Stimulated activated CD8-positive, alpha-beta memory T cell treated with anti-CD3 and anti-CD28 coated beads, Interleukin-4, amount 100 ng/mL, for 1 hour (primary cell): ENCODE measurements at places on chromosomes 5 and 9.
A peak's percentile ranks its signal among the peaks of the same experiment; 100 is the strongest.

DNA sequence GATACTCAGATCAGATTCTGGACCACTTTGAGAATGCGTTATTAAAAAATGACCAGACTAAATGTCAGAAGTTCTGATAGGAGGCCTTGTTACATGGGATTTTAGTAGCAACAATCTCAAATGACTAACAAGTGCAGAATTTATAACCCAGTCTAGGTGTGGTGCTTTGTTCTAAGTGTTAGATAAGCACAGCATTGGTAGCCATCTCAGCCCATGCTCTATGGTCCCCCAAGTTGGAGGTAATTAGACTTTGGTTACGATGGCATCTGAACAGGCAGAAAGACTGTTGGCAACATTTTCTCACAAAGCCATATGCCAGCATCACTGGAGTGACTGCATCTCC, 140.4 kb upstream of the RPS23 start:
- DNase-seq, result no peak

DNA sequence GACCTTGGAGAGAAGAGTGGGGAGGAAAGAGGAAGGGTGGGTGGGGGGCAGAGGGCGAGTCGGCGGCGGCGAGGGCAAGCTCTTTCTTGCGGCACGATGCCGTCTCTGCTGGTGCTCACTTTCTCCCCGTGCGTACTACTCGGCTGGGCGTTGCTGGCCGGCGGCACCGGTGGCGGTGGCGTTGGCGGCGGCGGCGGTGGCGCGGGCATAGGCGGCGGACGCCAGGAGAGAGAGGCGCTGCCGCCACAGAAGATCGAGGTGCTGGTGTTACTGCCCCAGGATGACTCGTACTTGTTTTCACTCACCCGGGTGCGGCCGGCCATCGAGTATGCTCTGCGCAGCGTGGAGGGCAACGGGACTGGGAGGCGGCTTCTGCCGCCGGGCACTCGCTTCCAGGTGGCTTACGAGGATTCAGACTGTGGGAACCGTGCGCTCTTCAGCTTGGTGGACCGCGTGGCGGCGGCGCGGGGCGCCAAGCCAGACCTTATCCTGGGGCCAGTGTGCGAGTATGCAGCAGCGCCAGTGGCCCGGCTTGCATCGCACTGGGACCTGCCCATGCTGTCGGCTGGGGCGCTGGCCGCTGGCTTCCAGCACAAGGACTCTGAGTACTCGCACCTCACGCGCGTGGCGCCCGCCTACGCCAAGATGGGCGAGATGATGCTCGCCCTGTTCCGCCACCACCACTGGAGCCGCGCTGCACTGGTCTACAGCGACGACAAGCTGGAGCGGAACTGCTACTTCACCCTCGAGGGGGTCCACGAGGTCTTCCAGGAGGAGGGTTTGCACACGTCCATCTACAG, 760 bp downstream of the NPR3 start:
- DNase-seq, result no peak

- no peak for DNase-seq
Observed at GRCh38 chr5:171419688-171420430, 412 bp downstream of the FGF18 start.

DNA sequence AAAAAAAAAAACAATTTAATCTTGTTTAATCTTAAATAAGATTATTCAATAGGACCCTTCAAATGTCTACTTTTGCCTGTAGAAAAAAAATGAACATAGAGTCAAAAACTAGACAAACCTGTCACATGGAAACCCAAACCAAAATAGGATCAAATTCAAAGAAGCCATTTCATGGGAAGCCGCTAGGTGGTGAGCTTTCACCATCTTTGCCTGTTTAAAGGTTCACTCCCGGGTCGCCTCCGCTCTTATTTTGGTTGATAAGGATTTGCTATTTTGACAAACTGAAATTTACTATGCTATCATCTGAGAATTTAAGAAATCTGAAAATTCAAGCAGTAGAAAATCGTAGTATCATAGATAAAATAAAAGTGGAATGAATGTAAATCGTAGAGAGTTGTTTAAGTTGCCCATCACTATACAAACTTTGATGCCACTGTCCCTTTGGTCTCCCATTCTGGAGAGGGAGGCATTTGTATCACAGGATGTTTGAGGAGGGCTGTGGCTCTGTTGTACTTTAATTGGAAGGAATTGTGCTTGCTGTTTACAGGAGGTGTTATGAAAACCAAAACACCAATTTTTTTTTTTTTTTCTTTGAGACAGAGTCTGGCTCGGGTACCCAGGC, 43.5 kb upstream of the DNAH5 start:
- no peak for DNase-seq

- no peak for DNase-seq
Observed at GRCh38 chr5:59051951-59052350, 469.1 kb downstream of the RAB3C start.

- DNase-seq, result no peak
Observed at GRCh38 chr9:135790850-135791249, 88.9 kb downstream of the KCNT1 start.

DNA sequence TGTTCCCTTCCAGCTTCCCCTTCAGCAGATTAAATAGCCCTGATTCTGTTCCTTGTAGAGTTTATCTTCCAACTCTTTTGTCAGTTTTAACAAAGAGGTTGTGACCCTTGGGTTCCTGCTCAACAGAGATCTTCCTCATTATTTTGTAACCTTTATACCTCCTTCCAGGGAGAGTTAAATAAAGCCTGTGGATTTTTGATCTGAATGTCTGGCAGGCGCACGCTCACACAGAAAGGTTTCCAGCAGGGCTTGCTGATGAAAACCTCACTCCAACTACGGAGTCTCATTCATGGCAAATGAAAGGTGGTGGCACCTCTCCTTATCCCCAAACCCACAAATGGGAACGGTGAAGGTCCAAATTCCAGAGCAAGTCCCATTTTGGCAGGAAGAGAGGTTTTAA, 129.0 kb downstream of the SREK1 start:
- no peak for DNase-seq

- no peak for DNase-seq
Observed at GRCh38 chr9:117718085-117718484, 13.9 kb downstream of the TLR4 start.

DNA sequence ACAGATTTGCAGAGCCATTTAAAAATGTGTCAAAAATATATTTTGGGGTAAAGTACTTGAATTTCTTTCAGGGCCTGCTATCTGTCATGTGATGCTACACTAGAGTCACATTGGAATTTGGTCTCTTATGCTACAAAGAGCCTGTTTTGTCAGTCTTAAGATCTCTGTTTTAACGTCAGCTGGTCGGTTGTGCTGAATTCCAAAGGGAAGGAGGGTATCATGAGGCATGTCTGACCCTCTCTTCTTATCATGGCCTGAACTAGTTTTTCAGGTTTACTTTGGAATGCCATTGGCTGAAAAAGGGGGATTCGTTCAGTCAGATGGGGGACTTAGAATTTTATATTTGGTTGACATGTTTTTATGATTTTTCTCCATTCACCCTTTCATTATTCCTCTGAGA, 290.6 kb downstream of the CD180 start:
- no peak for DNase-seq

DNA sequence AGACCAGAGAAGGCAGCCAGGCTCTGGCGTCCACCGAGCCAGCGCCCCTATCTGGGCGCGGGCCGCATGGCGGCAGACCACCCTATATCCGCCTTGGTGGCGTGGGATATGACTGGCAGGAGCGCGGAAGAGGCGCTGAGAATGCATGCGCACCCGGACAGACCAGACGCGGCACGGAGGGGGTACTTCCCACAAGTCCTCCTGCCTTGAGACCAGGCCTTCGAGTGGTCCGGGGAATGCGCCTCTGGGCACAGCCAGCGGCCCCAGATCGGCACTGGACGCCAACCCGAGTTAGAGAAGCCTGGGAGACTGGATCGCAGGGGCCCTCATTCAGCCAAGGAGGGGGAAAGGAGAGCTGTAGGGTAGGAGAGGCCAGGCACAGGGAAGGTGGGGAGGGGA, 2.5 kb upstream of the LMX1B start:
- DNase-seq, result no peak

GRCh38 chr5:173534031-173534430, 82.4 kb downstream of the BOD1 start:
- no peak for DNase-seq

DNA sequence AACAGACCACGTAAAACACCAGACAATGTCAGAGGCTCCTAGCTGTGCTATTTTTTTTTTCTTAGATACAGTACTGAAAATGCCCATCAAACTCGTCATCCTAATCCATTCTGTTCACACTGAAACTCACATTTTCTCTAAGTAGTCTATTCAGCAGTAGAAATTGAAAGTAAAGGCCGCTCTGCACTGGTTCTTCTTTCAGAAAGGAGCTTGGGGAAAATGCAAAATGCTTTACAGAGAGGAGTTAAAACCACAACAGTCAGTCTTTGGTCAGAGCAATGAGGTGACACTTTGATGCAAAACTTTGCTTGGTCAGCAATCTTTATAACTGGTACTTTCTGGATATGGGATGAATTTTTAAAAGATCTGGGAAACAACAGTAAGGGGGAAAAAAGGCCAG, 43.8 kb upstream of the SUSD1 start:
- no peak for DNase-seq

DNA sequence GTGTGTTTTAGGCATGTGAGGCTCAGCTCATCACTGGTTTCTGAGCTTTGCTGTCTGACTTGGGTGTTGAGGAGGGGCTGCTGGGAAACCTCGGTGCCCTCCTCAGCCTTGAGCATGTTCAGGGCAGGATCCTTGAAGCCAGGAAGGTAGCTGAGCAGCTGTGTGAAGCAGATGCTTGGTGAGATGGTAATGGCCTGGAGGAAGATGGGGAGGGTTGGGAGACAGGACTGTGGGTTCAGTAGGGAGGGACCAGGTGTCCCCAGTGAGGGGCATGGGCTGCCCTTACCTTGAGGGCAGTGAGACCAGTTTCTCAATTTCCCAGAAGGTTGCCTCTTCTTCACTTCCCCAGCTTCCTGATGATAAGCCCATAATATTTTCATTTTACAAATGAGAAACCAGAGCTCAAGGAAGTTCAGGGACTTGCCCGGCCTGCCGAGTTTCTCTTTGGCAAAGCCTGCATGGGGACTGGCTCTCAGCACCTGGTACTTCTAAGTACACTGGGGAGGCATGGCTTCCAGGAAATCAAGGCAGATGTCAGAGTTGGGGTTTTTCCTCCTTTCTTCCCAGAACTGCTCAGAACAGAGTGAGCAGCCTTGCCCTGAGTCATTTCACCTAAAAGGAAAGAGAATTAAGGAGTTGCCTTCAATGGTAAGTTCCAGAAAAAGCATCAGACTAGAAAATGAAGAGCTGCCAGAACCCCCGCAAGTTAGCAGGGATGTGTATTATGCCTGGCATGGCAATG, 225.7 kb downstream of the MAST4 start:
- no peak for DNase-seq

GRCh38 chr5:87732875-87733768, 320.4 kb upstream of the CCNH start:
- no peak for DNase-seq

DNA sequence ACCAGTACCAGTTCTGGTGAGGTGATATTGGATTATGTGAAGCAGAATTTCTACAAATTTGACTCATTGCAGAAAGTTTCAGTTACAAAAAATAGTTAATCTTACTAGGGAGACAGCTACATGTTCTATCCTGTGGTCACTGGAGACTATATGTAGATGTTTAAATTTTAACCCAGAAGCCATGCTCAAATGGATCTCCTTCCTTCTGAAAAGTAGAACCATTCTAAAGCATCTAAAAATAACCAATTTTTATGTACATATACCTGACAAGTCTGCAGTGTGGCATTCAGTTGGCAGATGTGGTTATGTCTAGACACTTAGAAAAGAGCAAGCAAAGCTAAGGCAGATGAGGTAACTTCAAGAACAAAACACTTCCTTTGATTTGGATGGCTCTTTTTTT, 65.5 kb upstream of the POU4F3 start:
- no peak for DNase-seq

- DNase-seq, result no peak
Observed at GRCh38 chr5:138981131-138981530, 106.0 kb upstream of the LRRTM2 start.

- DNase-seq, result no peak
Observed at GRCh38 chr5:172402531-172403188, 51.7 kb downstream of the SH3PXD2B start.

GRCh38 chr5:72849546-72849945, 33.1 kb downstream of the TNPO1 start:
- no peak for DNase-seq

DNA sequence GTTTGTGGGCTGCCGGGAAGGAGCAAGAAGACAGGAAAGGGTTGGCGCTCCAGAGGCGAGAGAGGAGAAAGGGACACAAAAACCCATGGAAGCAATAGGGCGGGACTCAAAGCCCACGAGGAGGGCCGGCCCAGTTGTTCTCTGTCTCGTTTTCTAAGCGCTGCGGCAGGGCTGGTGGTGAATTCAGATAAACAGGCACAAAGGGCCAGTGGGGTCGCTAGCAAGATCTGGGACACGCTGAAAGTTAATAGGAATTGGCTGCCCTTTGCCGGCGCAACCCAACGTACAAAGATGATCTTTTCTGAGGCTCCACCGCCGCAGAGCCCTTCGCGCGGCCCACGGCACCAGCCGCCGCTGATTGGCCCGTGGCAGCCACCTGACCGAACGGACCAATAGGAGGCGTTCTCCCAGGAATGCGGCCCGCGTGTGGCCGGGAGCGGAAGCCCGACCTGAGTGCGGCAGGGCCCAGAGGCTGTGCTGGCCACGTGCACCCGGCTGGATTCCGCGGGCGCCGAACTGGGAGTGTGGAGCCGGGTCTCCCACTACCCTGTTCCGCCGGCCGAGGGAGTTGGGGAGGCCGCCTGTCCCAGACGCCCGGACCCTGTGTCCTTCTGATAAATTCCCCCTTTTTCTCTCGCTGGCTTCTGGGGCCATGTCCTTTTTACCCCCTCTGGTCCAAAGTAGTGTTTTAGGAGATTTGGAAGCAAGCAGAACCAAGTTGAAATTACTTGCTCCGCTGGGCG, 16.8 kb upstream of the NSD1 start:
- peak; percentile 67 for DNase-seq

DNA sequence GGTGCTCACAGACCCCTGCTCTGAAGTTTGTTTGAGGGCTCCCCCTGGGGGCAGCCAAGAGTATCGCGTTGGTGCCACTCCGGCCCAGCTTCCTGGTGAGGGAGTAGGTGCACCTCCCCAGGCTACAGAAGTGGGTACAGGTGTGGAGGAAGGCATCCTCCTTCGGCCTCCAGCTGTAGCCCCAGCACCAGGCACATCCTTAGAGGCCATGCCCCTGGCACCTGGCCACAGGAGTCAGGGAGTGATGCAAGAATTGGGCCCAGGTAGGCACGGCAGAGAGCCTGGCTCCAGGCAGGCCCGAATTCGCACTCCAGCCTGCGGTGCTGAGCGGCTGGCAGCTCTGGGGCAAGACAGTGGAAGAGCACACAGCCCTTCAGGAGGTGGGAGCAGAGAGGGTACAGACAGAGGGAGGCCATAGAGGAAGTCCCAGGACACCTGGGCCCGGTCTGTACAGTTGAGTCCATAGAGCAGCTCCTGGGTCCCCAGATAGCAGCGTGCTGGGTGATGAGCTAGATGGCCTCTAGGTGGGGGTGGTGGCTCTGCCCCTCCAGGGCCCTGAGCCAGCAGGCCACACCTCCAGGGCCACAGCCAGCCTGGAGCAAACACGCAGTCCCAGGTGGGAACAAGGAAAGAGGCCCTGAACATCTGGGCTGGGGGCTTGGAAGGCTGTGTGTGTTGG, 2.4 kb downstream of the SAPCD2 start:
- DNase-seq, result peak; percentile 66

- DNase-seq, result no peak
Observed at GRCh38 chr5:10538789-10539686, 24.8 kb upstream of the ANKRD33B start.
